ENCODE measurements at places on chromosomes 1 and 21.

DNA sequence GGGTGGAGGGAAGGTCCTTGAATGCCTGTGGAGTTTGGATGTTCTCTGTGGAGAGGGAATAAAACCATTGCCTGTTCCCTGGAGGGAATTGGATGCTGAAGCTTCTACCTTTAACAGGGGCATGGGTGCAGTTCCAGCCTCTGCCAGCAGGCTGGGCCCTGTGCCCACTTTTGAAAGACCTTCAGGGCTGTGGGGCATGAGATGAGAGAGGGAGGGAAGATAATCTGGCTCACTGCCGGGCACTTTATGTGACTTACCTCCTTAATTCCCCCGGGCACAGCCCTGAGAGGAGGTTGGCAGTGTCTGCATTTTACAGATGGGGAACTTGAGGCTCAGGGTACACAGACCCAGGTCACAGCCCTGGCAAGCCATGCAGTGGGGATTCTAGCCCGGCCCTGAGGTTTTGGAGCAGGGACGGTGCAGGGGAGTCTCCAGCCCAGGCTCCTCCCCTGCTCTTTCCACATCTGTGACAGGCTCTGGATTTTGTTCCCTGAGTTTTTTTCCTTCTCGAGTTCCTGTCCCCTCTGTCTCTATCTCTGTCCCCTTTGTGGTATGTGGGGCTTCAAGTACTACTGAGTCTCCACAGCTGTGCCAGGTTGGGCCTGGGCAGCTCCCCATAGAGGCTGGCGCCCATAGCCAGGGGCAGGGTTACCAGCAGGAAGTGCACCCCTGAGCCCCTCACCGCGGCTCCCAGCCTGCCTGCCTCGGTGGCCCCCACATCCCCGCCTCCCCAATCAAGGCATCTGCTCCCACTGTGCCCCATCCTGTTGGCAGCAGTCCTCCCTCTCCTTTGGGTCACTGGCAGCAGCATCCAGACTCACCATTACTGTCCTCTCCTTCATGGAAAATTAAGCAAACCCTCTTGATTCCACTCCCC, 14.0 kb upstream of the THEMIS2 start:
- H3K27ac ChIP-seq: no peak overlapping the region
- no peak overlapping the region for H3K4me3 ChIP-seq
- H3K36me3 ChIP-seq: no peaks in the 10 kb centered on the region
- no peaks in the 10 kb centered on the region for H3K27me3 ChIP-seq

- no peak overlapping the region for H3K4me3 ChIP-seq
- no peaks in the 10 kb centered on the region for H3K36me3 ChIP-seq
- H3K27me3 ChIP-seq: no peaks in the 10 kb centered on the region
- no peak overlapping the region for H3K27ac ChIP-seq
- no peak for DNase-seq
Measured at GRCh38 chr1:107661158-107661557, 303.8 kb downstream of the VAV3 start.

DNA sequence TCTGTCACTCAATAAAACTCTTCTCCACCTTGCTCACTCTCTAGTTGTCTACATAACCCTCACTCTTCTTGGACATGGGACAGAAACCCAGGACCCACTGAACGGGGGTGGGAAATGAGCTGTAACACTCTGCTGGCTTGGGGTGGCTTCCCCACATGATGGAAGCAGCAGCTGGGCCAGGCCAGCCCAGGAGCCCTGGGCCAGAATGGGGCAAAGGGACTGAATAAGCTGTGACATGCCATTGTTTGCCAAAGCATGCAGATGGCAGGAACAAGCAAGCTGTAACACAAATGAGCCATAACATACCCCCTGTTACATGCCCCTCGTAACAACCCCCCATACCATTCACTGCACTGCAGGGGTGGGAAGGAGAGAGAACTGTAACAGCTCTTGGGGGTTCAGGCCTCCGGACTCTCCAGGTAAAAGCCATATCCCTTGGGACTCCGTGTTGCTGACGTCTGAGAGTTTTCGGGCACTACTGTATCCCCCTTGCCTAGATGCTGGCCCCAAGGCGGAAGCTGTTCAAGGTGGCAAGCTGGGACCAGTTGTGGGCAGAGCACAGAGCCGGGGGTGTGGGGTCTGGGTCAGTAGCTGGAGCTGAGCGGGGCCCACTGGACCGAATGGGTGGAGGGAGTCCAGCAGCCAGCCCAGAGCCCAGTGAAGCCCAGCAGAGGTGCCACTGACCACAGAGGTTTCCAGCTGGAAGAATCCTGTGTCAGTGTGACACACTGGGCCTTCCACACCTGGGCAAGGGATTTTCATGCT, 56.1 kb upstream of the DMRTB1 start:
- H3K4me1 ChIP-seq: no peaks in the 10 kb centered on the region
- H3K27ac ChIP-seq: no peak overlapping the region
- no peak for DNase-seq
- H3K4me3 ChIP-seq: no peak overlapping the region

GRCh38 chr1:173430677-173431303, 46.3 kb upstream of the PRDX6 start:
- H3K27me3 ChIP-seq: no peaks in the 10 kb centered on the region
- no peak overlapping the region for H3K4me3 ChIP-seq
- no peak for DNase-seq
- no peaks in the 10 kb centered on the region for H3K36me3 ChIP-seq
- H3K4me1 ChIP-seq: no peaks in the 10 kb centered on the region

GRCh38 chr1:52368383-52369172, 2.6 kb upstream of the CC2D1B start:
- peak; percentile 65 for DNase-seq
- no peaks in the 10 kb centered on the region for H3K27me3 ChIP-seq
- H3K27ac ChIP-seq: no peak overlapping the region
- H3K4me1 ChIP-seq: peaks cover 6% of the 10 kb centered on the region
- H3K4me3 ChIP-seq: peak overlapping the region; percentile 31

DNA sequence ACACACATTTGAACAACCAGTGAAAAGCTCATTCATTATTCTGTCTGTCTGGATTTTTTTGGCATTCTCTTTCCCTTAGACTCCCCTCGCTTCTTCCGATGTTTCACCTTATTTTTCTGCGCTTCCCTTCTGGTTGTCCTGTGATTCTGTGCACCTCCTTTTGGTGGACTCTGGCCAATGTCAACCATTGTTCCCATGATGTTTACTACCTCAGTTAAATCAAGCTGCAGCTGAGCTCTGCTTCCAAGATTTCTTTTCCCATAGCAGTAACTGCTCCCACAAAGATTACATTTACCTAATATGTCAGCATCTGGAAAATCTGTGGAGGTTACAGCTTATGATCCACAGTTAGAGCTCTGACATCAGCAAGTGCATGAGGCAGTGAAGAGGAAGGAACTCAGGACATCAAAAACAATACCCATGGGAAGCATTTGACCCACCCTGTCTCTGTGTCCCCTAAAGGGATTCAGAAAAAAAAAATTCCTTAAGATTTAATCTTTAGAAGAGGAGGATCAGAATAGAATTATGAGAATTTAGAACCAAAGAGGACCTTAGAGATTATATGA, 69.9 kb upstream of the ADAMTS5 start:
- DNase-seq: no peak
- no peaks in the 10 kb centered on the region for H3K36me3 ChIP-seq
- H3K27me3 ChIP-seq: no peaks in the 10 kb centered on the region
- H3K27ac ChIP-seq: no peak overlapping the region
- no peaks in the 10 kb centered on the region for H3K4me1 ChIP-seq

DNA sequence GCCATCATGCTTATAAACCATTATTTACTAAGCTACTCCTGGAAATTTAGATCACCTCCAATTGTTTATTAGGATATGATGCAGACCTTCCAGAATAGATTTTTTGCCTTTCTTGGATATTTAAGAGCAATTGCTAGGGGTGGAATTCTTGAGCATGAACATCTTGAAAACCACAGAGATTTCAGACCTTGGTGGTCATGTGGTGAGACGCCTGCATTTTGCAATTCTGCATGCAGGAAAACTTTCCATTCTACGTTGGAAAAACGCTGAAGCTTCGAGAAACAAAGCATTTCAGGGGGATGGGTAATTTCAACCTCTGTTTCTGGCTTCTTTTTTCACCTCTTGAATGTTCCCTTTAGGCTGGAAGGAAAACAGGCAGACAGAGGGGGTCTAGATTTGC, 596.3 kb downstream of the KIF26B start:
- H3K27ac ChIP-seq: no peak overlapping the region
- no peaks in the 10 kb centered on the region for H3K27me3 ChIP-seq
- no peak overlapping the region for H3K4me3 ChIP-seq
- DNase-seq: no peak
- no peaks in the 10 kb centered on the region for H3K4me1 ChIP-seq
